ENCODE measurements at places on chromosomes 12 and 14. TPM values are rescaled to one million over a fixed set of nuclear protein-coding genes. Genes with fewer than 3 reads are reported as not detected.

DNA sequence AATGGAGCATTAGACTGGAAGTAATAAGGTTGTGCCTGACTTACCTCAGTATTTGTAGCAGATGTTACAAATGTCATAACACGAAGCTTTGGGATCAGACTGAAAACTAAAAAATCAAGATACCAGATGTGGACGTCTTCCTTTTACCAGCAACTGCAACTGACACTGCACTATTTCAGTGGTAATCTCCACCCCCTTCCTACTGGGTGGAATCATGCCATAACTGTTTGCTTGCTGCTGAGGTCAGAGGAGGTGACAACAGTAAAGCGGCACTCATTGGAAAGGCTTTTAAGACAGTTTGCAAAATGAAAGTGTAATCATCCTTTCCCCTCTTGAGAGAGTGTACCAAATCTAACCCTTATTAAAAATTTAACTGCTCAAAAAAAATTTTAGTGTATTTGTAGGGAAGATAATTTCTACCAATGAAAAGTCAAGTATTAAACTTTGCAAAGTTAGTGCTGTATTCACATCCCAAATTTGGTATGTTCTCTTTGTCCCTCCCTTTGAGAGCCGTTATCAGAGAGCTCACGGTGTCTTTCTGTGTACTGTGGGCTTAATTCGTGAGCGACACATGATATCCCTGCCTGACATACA lies 420.7 kb downstream of the NPAS3 start:
- no peak for DNase-seq

- peak; percentile 38 for DNase-seq
Observed at GRCh38 chr12:127588249-127588648, 678.7 kb upstream of the TMEM132C start.

DNA sequence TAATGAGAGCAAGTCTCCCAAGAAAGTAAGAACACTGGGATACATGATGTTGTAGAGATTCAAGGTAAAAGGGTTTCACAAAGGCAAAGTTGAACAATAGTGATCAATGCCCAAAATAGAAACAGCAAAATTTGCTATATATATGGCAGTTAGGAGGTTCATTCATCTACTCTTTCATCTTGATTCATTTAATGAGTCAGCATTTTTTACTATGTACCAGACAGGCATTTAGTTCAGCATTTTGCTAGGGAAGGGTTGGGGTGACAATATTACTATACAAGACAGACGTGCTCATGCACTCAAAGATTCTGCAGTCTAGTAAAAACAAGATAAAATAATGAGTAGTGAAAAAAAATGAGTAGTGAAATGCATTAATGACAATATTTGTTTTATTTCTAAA lies 264.9 kb upstream of the LMO3 start:
- DNase-seq: no peak

- no peak for DNase-seq
Observed at GRCh38 chr14:96423446-96424108, 31.6 kb downstream of the AK7 start.

GRCh38 chr14:53608369-53608768 lies 348.3 kb downstream of the BMP4 start:
- DNase-seq: no peak

GRCh38 chr12:24820872-24821271 lies 128.0 kb downstream of the BCAT1 start:
- no peak for DNase-seq

GRCh38 chr12:99111600-99111999 lies 466.5 kb downstream of the APAF1 start:
- peak; percentile 25 for DNase-seq

DNA sequence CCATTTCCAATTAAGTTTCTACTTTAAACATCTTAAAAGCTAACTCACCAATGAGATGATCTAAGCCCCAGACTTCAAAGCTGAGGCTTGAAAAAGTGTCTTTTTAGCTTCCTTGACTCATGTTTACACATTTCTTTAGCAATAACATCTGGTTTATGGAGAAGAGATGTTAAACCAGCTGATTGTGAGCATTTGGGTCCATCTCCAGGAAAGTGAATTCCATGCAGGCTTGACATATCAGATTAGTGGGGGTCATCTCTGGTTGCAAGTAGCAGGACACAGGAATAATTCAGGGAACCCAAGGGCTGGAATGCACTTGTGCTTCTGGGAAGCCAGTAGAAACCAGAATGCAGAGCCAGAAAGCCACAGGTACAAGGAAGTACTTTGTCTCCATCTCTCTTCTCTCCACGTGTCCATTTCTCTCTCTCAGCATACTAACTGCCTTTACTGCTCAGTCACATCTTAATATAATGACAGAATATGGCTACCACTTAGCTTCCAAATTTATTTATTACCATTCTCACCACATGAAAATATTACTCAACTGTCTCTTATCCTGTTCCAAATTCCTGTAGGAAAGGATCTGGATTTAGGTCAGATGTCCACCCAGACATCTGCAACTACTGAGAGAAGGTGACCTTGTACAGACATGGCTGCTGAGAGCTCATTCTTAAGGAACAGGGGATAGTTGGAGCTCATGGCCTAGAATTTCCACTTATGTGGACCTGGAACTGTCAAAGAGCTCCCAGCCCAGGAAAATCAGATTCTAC lies 104.4 kb downstream of the SCN8A start:
- DNase-seq: no peak

GRCh38 chr12:111089616-111090015 lies 169.2 kb upstream of the MYL2 start:
- no peak for DNase-seq

- no peak for DNase-seq
Observed at GRCh38 chr14:104730487-104730886, 6.5 kb downstream of the ADSS1 start.

GRCh38 chr12:58321414-58321813 lies 380.0 kb downstream of the ATP23 start:
- no peak for DNase-seq

DNA sequence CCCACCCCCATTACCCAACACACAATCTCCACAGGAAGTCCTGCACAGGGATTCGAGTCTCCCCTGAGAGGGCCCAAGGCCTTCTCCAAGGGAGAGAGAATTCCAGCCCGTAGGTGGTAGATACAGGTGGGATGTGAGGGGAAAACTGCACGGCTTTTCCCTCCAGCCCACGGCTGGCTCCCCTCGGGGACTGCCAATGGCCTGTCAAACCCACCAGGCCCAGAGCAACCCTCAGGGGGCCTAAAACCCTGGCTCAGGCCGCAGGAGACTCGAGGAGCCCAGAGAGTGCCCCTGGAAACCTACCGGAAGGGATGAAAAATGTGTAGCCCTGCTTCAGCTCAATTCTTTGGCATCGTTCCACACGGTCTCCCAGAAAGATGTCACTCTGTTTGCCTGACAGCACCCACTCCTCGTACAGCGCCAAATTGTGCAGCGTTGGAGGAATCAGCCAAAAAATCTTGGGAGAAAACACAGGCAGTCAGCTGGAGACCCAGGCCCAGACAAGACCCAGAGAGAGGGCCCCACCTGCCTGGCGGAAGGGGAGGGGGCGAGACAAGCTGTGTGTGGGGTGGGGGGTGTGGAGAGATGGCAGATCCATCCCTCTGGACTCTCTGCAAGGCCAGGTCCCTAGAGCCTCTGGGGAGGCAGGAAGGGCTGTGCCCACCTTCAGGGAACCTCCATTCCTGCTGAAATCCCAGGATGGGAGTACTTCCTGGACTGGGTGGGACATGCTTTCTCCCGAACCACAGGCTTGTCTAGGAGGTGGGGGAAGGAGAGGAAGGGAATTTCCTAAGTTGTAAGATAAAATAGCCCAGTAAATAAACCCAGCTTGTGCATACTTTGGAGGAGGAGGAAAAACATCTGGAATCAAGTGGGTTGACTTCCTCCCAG lies 48.1 kb downstream of the KDM2B start:
- DNase-seq: no peak

GRCh38 chr12:66693901-66694513 lies 15.1 kb upstream of the GRIP1 start:
- peak; percentile 80 for DNase-seq

- DNase-seq: peak; percentile 17
Observed at GRCh38 chr12:88958946-88959345, 378.7 kb upstream of the KITLG start.

GRCh38 chr12:9388379-9388778 lies 180.2 kb upstream of the PZP start:
- no peak for DNase-seq

- no peak for DNase-seq
Observed at GRCh38 chr12:43869184-43869583, 33.3 kb downstream of the TMEM117 start.

The GALNT9 gene
- not detected for total RNA-seq

The COA8 gene
- total RNA-seq: 38.6 TPM

The CPM gene
- total RNA-seq: 0.28 TPM

The RPGRIP1 gene
- total RNA-seq: 3.4 TPM

The KRR1 gene
- total RNA-seq: 70.0 TPM

The SPTLC2 gene
- 12.3 TPM for total RNA-seq

The TESPA1 gene
- total RNA-seq: not detected

The ITGB7 gene
- 0.43 TPM for total RNA-seq

The ARHGAP9 gene
- 0.62 TPM for total RNA-seq
